Activated B cell treated with CpG ODN at 0.5 μM for 24 hours (primary cell): ENCODE measurements at places on chromosomes 5 and 9.

DNA sequence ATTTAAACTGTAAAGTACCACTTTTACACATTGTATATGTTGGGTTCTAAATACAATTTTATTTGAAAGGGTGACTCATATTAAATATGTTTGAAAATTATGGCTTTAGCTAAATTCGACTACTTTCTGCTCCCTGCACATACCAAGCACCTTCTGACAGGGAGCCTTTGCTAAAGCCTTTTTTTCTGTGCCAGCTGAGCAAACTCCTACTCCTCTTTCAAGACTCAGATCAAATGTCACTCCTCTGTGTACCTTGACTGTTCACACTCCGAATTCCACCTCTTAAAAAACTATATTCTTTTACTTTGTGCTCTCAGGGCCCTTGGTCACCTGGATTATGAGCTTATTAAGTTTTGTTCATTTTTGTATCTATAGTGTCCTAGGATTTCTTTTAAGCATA is 6.5 kb upstream of the OXCT1 start:
- DNase-seq: no peak

DNA sequence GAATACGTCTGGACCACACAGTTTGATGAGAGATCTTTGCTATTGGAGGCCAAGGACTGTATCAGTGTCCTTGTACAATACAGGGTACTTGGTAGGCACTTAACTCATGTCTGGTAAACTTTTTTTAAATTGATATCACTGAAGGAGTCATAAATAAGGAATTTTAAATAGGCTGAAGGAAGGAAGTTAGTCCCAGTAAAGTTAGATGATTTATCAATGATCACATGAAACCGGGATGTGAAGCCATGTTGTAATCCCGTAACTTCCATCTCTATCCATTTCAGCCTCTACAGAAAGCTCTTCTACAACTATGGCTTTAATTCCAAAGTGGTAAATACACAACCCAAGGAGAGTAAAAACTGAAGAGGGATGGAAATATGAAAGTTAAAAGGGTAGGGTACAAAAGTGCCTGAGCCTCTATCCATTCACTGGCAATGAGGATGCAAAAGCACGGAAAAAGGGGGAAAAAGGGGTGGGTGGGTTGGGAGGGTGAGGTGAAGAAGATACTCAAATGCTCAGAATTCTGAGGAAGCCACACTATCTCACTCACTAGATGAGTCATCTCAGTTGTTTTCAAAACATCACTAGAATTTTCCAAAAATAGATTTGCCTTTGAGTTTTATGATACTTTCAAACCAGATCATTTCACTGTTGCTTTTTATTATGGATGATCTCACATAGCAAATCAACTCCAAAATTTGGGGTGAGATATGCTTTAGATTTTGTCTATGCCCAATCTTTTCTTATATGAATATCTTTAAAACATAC is 1053.5 kb downstream of the NR2F1-AS1 start:
- DNase-seq: no peak

DNA sequence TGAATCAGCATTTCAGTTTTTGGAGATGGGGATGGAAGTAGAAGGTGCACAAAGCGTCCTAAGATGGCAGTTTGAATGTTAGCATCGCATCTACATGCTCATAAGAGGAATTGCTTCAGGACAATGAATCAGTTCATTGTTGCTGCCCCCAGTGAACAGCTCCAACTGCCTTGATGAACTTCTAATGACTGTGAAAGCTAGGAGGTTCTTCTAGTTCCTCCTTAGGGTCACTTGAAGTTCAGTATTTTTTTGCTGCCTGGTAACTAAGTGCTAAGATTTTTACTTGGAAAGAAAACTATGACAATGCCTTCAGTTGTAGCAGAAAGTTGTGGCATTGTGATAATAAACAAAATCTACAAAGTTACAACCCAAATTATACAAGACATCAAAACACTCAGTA is 271.6 kb downstream of the RAB3C start:
- no peak for DNase-seq

DNA sequence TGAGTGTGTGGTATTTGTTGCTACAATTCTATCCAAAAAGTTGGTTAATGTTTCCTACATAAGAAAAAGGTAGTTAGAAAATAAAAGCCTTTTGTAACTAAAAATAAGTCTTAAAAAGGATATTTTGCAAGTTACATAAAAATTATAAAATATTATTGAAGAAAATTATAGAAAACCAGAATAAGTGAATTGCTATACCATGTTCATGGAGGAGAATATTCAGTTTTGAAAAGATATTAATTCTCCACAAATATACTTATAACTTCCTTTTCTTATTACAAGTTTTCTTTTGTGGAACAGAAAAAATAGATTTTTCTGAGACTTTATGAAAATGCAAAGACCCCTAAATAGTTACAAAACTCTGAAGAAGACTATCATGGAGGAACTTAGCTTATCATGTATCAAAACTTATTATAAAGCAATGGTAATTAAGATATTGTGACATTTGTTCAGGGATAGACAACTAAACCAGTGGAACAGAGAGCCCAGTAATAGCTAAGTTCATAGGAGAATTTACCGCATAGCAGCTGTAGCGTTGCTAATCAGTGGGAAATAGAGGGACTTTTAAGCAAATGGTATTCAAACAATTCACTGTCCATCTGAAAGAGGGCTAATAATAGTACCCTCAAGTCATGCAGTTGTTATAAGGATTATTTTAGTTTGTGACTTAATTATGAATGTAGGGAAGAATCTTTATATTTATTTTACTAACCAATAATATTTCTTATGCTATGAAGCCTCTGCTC is 515.2 kb upstream of the ZNF608 start:
- DNase-seq: no peak

GRCh38 chr9:99078717-99079116 is 26.2 kb upstream of the TGFBR1 start:
- DNase-seq: no peak

DNA sequence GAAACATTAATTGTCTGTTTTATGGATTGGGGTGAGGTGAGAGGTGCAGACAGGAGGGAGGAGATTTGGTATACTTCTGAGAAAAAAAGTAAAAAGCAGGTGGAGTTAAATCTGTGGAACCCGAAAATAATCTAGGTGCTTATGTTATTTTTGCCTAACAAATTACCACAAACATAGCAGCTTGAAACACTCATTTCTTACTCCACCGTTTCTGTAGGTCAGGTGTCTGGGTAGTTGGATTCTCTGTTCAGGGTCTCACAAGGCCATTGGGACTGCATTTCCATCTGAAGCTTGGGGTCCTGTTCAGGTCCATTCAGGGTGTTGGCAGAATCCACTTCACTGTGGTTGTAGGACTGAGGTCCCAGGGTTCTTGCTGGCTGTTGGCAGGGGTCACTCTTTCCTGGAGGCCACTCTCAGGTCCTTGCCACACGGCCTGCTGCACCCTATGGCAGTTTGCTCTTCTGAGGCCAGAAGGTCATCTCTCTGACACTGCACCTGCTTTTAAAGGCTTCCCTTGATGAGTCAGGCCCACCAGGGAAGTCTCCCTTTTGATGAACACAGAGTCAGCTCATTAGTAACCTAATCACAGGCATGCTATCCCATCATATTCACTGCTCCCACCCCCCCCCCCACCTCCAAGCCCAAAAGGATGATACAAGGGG is 82.2 kb downstream of the TRIO start:
- DNase-seq: no peak

- DNase-seq: no peak
These were observed 92.7 kb upstream of the TNC start for GRCh38 chr9:115210699-115211098.

- no peak for DNase-seq
These were observed 71.8 kb downstream of the CAST start for GRCh38 chr5:96733771-96734500.

- no peak for DNase-seq
These were observed 70.7 kb upstream of the SHISAL2B start for GRCh38 chr5:64619609-64620008.

DNA sequence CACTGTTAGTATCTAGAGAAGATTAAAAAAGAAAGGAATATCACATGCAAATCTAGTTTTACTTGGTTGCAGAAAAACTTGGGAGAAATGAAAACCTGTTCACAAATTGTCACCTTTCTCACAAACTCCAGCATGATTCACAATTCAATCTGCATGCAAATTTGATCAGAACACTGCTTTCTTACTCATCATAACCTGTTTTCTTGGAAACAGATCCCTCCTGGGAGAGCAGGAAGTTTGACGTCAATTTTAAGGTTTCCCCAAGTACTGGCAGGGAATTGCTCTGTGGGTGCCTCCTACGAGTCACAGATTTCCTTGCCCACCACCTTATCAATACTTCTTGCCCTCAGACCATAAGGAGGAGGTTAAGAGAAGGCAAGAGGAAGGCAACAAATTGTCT is 30.2 kb upstream of the HTR4 start:
- no peak for DNase-seq

- DNase-seq: no peak
These were observed 1080.7 kb upstream of the NUDT12 start for GRCh38 chr5:104643320-104643719.

DNA sequence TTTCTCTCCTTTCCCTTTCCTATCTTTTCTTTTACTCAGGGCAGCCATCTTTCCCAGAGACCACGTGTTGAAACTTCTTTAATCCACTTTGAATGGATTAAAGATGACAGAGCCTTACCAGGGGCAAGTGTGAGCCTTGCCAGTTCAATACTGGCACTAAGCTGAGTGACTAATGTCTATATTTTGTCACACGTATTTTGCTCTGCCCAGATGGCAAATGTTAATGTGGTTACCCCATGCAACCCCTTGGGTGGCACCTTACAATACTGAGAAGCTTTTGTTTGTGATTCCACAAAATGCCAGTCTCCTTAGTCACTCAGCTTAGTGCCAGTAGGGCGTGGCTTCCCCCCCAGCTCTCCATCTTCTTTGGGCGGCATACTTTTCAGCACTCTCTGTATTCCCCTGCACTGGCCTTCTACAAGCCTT is 24.8 kb downstream of the ANXA1 start:
- DNase-seq: no peak

DNA sequence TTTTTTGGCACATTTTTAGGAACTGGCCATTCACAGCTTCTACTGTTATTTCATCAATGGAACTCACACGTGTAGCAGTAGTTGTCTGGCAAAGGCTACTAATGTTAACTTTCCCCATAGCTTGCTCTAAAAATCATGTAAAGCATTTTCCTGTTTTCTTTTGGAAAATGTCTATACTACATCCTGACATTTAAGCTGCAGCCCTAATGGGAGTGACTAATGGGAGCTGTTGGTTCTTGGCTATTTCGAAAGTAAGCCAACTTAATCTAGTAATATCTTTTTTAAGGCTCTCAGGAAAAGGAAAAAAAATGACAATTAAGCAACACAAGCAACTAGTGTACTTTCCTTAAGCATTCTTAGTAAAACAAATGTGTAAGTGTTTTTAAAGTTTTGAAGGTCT is 169.2 kb downstream of the SLC12A2 start:
- no peak for DNase-seq

GRCh38 chr9:76116913-76117312 is 226.4 kb downstream of the PCSK5 start:
- DNase-seq: no peak

GRCh38 chr5:94614156-94614805 is 4.1 kb downstream of the KIAA0825 start:
- DNase-seq: no peak

DNA sequence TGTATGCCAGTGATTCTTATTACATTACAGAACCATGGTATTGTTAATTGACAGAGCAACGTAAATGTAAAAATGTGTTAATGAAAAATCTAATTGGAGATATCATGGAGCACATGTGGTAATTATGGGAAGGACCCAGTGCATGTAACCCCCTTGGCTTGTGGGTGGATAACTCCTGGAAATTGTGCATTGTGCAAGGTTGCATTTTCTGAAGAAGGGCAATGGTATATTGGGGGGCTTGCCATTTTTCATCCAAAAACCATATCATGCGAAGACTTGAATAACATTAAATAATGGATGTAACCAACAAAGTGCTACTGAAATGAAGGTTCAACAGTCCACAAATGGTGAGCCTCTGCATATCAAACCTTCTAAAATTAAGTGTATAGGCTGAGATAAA is 47.6 kb downstream of the BASP1 start:
- DNase-seq: no peak

GRCh38 chr5:50856401-50857119 is 190.1 kb downstream of the PARP8 start:
- no peak for DNase-seq
